Progenitor cell of endocrine pancreas (in vitro differentiated cells): ENCODE measurements at places on chromosomes 13 and 19. TPM values are rescaled to one million over a fixed set of nuclear protein-coding genes. Genes with fewer than 3 reads are reported as not detected.

DNA sequence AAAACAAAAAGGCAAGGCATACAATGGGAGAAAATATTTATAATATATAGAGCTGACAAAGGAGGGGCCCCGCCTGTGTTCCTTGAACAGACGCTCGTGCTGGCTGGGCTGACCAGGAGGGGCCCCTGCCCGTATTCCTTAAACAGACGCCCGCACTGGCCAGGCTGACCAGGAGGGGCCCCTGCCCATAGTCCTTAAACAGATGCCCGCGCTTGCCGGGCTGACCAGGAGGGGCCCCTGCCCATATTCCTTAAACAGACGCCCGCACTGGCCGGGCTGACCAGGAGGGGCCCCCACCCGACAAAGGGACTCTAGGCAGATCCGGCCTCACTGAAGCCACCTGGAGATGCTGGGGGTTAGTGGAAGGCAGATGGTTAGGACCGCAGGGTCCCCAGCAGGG, 9.3 kb downstream of the ADPRHL1 start:
- peaks cover 3% of the 10 kb centered on the region for H3K4me1 ChIP-seq
- DNase-seq: no peak
- peaks cover 24% of the 10 kb centered on the region for H3K36me3 ChIP-seq

GRCh38 chr13:85970727-85971126, 171.5 kb upstream of the SLITRK6 start:
- peaks cover 13% of the 10 kb centered on the region for H3K4me1 ChIP-seq
- H3K36me3 ChIP-seq: no peaks in the 10 kb centered on the region
- peaks cover 12% of the 10 kb centered on the region for H3K27me3 ChIP-seq
- H3K27ac ChIP-seq: no peak overlapping the region

DNA sequence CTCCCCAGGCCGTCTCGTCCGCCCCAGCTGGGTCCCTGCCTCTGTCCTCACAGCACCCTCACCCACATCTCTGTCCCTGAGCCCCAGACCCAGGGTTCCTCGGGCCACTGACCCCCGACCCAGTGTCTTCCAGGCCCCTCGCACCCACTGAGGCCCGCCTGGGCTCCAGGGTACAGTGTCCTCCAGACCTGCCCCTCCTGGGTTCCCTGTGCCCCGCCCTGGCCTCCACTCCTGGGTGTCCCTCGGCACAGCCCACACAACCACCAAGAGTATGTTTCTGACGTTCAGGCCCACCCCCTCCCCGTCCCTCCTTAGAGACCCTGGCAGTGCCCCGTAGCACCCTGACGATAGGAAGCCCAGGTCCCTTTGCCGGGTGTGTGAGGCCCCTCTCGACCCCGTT, 22.6 kb upstream of the NCCRP1 start:
- no peak for DNase-seq
- no peak overlapping the region for H3K4me3 ChIP-seq
- H3K27me3 ChIP-seq: no peaks in the 10 kb centered on the region
- H3K4me1 ChIP-seq: no peaks in the 10 kb centered on the region
- H3K36me3 ChIP-seq: peaks cover 6% of the 10 kb centered on the region
- no peak overlapping the region for H3K27ac ChIP-seq

DNA sequence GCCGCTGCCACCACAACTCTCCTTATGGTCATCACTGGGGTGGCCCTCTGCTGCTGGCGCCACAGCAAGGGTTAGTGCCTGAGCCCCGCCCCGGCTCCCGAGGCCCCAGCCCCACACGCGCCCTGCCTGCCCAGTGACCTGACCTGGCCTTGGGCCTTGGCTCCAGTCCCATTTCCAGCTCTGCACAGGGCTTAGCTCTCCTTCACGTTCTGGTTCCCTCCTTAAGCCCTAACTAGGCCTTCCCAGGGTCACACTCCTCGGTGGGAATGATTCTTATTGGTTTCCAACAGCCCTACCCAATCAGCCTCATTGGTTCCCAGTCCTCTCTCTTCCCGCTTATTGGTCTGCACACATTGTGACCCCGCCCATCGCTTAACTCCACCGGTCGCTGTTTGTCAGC, 5.8 kb downstream of the KIRREL2 start:
- H3K36me3 ChIP-seq: peaks cover 32% of the 10 kb centered on the region
- DNase-seq: no peak
- peaks cover 20% of the 10 kb centered on the region for H3K27me3 ChIP-seq
- H3K27ac ChIP-seq: no peak overlapping the region

DNA sequence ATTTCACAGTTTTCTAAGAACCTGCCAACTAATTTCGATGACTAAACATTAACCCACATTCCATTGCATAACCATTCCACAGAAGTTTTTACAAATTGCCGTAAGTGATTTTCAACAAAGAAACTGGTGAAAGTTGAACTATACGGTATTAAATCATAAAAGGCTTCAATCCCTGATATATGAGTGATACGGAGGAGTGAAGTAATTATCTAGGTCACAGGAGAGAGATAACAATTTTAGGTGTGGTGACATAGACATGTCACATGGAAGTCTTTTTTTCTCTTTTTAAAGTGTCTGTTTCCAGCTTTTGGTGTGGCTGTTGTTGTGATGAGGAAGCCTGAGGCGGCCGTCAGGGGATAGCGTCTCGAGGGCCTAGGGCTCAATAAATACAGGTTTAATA, 29.4 kb downstream of the TBC1D4 start:
- H3K27me3 ChIP-seq: no peaks in the 10 kb centered on the region
- no peak overlapping the region for H3K4me3 ChIP-seq
- H3K4me1 ChIP-seq: no peaks in the 10 kb centered on the region
- H3K27ac ChIP-seq: no peak overlapping the region

DNA sequence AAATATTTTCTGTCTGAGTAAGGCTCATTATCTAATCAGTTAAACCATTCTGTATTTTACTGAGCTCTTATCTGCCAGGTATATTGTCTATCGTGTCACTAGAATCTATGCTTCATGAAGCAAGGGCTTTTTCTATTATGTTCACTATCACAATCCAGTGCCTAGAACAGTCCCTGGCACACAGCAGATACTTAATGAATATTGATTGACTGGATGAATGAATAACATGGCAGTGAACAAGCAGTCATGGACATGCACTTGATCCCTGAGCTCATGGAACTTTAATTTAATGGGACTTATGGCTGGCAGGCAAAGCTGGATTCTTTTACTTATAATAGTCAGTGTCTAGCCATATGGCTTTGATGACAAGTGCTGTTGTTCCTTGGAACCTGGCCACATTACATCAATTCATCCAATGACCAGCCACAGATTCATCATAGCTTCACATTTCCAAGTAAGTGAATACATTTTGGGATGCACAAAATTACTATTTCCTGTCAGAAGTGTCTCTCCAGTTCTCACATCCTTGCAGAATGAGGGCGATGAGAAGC, 214.8 kb downstream of the COG6 start:
- H3K4me3 ChIP-seq: no peak overlapping the region
- H3K27ac ChIP-seq: no peak overlapping the region
- no peak for DNase-seq
- H3K4me1 ChIP-seq: peaks cover 6% of the 10 kb centered on the region
- peaks cover 19% of the 10 kb centered on the region for H3K27me3 ChIP-seq
- no peaks in the 10 kb centered on the region for H3K36me3 ChIP-seq

Gene FFAR2
- 1.2 and 1.9 TPM in 2 replicates for total RNA-seq

Gene CACNG8
- total RNA-seq: 0.36 and 0.40 TPM in 2 replicates

Gene C19orf85
- not detected in 2 replicates for total RNA-seq

Gene PRTN3
- not detected in 2 replicates for total RNA-seq

Gene GPC6
- 48.4 and 50.3 TPM in 2 replicates for total RNA-seq
